ENCODE measurements at places on chromosomes 4 and X.

DNA sequence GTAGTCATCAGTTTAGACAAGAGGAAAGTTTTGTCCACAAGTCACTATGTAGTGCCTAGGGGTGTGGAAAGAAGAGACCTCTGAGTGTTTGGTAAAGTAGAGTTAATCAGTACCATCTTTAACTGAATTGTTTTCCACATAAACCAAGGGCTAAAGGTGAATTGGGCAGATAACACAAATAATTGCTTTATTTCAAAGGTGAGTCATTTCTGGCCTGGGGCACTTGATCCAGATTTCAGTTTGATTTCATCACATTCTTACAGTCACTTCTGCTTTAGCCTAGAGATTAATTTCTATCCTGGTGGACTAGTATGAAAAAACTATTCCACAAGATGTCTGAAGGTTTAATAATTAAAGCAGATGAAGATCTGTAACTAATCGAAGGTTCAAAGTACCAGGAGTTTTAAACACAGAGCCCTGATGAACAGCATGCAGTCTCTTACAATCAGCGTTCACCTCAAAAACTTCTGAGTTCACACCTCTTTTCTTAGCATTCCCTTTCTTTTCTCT lies 74.5 kb upstream of the BOD1L1 start:
- DNase-seq = no peak

- no peak for DNase-seq
These were observed 121.8 kb downstream of the SLC39A8 start for GRCh38 chr4:102223461-102223860.

DNA sequence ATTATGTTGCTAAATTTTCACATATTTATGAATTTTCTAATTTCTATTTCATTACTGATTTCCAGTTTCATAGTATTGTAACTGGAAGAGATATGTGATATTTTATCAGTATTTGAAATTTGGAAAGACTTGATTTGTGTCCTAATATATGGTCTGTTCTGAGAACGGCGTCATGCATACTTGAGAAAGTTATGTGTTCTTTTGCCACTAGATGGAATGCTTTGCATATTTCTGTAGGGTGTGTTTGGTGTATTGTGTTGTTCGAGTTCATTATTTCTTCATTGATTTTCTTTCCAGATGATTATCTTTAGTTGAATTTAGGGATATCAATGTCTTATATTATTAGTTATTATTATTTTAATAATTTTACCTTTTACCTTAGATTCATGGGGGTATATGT lies 110.6 kb upstream of the ITM2A start:
- DNase-seq = no peak

- no peak for DNase-seq
These were observed 633.4 kb upstream of the AADAT start for GRCh38 chr4:170723171-170723570.

GRCh38 chr4:5143306-5143861 lies 92.1 kb downstream of the STK32B start:
- no peak for DNase-seq

Data from stimulated activated CD8-positive, alpha-beta memory T cell treated with anti-CD3 and anti-CD28 coated beads, Interleukin-2, amount 100 ng/mL, for 1 hour (primary cell).